Breast epithelium (tissue), 4 donors: ENCODE measurements at places on chromosomes 5 and 9.

DNA sequence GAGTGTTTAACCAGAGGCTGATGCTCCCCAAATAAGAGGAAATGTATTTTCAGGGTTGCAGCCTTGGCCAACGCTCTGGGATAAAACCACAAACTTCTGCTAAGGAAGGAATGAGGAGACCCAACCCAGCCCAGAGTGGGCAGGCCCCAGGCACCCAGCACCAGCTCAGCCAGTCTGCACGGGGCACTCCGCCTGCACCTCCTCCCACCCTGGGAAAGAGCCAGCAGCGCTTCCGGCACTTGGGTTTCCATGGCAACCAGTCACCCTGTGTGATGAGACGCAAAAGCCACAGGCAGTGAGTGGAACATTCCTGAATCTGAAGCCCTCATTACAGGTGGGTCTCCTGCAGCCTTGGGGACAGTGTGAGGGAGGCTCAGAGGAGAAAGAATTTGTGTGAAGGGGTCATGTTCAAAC lies 85.2 kb upstream of the ZBTB43 start:
- H3K4me3 ChIP-seq: no peak overlapping the region
- peaks cover 4% of the 10 kb centered on the region for H3K4me1 ChIP-seq
- no peaks in the 10 kb centered on the region for H3K36me3 ChIP-seq
- H3K27ac ChIP-seq: peak overlapping the region; percentile 93

GRCh38 chr5:134005417-134006061 lies 764 bp upstream of the VDAC1 start:
- no peak for DNase-seq
- no peaks in the 10 kb centered on the region for H3K36me3 ChIP-seq
- H3K4me3 ChIP-seq: peak overlapping the region; percentile 89
- peaks cover 9% of the 10 kb centered on the region for H3K4me1 ChIP-seq

- H3K36me3 ChIP-seq: no peaks in the 10 kb centered on the region
- no peak for DNase-seq
- no peaks in the 10 kb centered on the region for H3K27me3 ChIP-seq
- H3K4me3 ChIP-seq: no peak overlapping the region
- no peak overlapping the region for H3K27ac ChIP-seq
Measured at GRCh38 chr5:207599-207998, 10.4 kb downstream of the CCDC127 start.

- H3K27ac ChIP-seq: no peak overlapping the region
- H3K4me1 ChIP-seq: no peaks in the 10 kb centered on the region
- H3K27me3 ChIP-seq: no peaks in the 10 kb centered on the region
- no peaks in the 10 kb centered on the region for H3K36me3 ChIP-seq
Measured at GRCh38 chr9:71524996-71525580, 243.2 kb downstream of the CEMIP2 start.

- no peaks in the 10 kb centered on the region for H3K36me3 ChIP-seq
- H3K4me3 ChIP-seq: no peak overlapping the region
- DNase-seq: no peak
- no peaks in the 10 kb centered on the region for H3K27me3 ChIP-seq
Measured at GRCh38 chr5:151215546-151215880, 8.4 kb downstream of the CCDC69 start.

DNA sequence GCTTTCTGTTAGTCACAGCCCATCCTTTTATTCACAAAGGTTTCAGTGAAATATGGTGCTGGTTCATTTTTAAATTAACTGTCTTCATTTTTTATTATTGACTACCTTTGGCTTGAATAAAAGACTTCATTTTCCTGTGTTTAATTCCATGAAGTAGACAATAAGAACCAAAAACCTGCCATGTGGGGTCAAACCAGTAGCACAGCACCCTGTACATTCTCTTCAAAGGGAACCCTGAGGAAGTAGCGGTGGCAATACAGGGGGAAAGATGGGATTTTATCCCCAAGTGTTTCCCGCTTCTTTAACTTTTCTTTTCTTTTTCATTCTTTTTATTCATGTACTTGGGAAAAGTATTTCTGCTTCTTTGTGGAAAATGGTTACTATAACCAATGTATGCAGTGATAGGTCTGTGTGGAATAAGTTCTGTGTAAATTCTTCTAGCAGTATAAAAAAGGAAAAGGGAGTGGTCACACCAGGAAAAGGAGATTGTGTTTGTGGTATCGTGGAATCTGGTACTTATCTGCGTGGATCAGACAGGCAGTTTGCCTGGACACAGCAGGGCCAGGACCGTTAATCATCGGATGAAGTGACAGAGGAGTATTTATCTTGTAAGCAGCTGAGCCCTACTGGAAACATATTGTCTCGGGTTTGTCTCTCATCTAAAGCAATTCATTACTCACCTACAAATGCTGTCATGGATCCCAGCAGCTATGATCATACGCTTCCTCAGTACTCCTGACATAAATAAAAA lies 94.2 kb downstream of the PPIC start:
- no peak overlapping the region for H3K4me3 ChIP-seq
- H3K27ac ChIP-seq: no peak overlapping the region
- H3K4me1 ChIP-seq: no peaks in the 10 kb centered on the region
- no peaks in the 10 kb centered on the region for H3K36me3 ChIP-seq

GRCh38 chr5:3600106-3601060 lies 4.8 kb downstream of the IRX1 start:
- no peak for DNase-seq
- H3K27ac ChIP-seq: peak overlapping the region; percentile 93
- H3K4me3 ChIP-seq: peak overlapping the region; percentile 16
- no peaks in the 10 kb centered on the region for H3K27me3 ChIP-seq
- no peaks in the 10 kb centered on the region for H3K36me3 ChIP-seq

DNA sequence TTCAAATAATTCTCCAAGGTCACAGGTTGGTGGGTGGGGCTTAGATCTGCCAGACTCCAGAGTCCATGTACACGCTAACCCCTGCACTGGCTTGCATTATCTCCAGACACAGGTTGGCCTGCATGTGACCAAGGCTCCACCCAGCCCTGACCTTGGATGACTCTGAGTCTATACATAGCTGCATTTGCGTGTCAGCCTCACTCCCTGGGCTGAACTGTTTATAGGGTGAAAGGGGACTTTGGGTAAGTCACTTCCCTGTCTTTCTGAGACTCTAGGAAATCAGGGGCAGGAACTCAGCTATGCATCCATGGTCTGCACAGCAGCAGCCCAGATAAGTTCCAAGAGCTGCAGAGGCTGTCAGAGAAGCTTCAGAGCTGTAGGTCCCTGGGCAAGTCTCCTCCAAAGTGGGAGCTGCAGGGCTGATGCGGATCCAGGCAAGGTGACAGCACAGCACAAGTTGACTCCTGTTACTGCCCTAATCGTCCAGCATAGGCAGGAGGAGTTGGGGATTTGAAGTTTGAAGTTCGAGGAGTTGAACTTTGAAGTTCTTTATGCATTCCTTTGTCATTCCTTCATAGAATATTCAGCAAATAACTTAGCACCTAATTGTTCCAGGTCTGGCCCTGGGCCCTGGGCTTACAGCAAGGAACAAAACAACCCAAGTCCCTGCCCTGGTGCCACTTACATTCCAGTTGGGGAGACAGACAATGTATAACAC lies 53.4 kb downstream of the SLC22A5 start:
- H3K4me1 ChIP-seq: peaks cover 15% of the 10 kb centered on the region
- no peak overlapping the region for H3K27ac ChIP-seq
- no peaks in the 10 kb centered on the region for H3K36me3 ChIP-seq
- DNase-seq: no peak
- H3K4me3 ChIP-seq: no peak overlapping the region
- no peaks in the 10 kb centered on the region for H3K27me3 ChIP-seq

DNA sequence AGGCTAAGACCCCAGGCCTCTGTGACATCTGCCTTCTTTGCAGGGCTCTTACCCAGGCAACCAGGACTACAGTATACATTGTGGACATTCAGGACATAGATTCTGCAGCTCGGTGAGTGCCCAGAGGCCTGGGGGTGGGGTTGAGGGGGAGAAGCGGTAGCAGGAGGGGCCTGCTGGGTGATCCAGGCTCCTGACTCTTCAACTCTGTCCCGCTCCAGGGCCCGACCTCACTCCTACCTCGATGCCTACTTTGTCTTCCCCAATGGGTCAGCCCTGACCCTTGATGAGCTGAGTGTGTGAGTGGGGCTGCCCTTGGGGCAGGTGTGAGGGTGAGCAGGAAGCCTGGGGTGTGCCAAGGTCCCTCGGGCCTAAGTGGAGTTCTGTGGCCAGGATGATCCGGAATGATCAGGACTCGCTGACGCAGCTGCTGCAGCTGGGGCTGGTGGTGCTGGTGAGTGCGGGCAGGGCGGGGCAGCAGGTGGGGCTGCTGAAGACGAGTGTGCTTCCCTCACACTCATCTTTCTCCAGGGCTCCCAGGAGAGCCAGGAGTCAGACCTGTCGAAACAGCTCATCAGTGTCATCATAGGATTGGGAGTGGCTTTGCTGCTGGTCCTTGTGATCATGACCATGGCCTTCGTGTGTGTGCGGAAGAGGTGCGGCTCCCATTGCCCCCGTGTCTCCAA lies 19.8 kb downstream of the GPRIN1 start:
- no peaks in the 10 kb centered on the region for H3K27me3 ChIP-seq
- H3K4me1 ChIP-seq: no peaks in the 10 kb centered on the region
- no peak overlapping the region for H3K27ac ChIP-seq
- DNase-seq: no peak

DNA sequence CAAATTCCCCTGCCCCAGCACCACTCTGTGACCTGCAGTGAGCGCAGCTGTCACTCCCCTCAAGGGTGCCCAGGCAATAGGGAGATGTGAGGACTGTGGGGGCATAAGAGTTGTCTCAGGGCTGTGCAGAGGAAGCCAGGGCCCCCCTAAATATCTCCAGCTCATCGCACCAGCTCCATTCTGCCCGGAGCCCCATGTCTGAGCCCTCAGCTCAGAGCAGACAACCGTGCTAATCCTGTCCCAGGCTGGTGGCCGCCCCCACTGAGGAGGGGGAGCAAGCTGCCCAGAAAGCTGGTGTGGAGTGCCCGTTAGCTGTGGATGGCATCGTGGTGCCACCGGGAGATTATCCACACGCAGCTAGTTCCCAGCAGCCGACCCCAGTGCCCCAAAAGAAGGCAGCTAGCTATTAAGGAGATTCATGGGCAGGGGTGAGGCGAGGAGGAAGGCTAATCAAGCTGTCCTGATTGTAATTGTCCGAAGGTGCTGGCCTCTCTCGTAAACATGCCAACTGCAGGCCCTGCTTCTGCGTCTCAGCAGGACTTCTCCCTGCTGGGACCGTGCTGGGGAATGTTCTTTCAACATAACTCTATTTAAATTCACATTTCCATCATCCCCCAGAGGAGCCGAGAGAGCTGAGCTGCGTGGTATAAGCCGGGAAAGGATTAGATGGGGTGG lies 17.0 kb upstream of the FIBCD1 start:
- DNase-seq: no peak
- H3K36me3 ChIP-seq: no peaks in the 10 kb centered on the region
- no peaks in the 10 kb centered on the region for H3K27me3 ChIP-seq
- H3K27ac ChIP-seq: no peak overlapping the region

- no peaks in the 10 kb centered on the region for H3K4me1 ChIP-seq
- no peak overlapping the region for H3K27ac ChIP-seq
- no peaks in the 10 kb centered on the region for H3K27me3 ChIP-seq
- no peak for DNase-seq
- no peak overlapping the region for H3K4me3 ChIP-seq
Measured at GRCh38 chr5:124034083-124034700, 522.2 kb downstream of the CSNK1G3 start.

DNA sequence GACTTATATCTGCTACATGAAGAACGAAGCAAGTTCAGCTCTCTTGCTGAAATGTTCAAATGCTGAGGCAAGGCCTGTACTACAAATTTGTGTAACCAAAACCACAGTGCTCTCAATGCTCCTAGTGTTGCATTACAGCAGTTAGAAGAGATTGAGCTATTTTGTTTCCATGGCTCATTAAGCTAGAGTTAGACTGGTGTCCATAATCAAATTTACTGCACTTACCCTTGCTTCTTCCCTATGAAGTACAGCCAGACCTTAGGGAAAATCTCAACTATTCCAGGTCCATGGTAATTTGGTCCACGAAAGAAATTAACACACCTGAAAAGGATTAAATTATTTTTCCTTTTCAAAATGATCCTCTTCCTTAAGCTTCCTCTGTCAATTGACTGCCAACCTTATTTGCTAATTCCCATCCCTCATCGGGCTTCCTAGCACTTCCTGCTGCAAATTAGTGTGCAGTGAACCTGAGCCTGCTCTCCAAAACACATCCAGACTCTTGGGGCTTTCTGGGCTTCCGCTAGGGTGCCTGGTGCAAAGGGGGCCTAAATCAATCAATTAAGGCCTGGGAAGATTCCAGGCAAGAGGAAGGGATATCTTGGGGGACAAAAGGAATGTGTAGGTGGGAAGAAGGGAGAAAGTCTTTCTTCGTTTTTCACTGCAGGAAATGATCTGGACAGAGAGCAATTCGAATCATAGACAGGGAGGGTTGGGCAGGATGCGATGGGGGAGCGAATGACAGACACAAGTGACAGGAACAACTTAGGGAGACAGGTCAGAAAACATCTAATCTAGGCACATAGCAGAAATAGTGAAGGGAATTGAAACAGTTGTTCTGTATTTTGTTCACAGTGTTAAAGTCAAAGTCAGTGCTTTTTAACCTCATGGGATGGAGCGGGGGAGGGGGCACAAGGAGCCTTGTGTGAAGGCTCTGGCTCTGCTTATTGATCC lies 542.4 kb downstream of the RAB3C start:
- no peak for DNase-seq
- H3K27me3 ChIP-seq: no peaks in the 10 kb centered on the region
- H3K36me3 ChIP-seq: no peaks in the 10 kb centered on the region
- peak overlapping the region; percentile 10 for H3K27ac ChIP-seq

DNA sequence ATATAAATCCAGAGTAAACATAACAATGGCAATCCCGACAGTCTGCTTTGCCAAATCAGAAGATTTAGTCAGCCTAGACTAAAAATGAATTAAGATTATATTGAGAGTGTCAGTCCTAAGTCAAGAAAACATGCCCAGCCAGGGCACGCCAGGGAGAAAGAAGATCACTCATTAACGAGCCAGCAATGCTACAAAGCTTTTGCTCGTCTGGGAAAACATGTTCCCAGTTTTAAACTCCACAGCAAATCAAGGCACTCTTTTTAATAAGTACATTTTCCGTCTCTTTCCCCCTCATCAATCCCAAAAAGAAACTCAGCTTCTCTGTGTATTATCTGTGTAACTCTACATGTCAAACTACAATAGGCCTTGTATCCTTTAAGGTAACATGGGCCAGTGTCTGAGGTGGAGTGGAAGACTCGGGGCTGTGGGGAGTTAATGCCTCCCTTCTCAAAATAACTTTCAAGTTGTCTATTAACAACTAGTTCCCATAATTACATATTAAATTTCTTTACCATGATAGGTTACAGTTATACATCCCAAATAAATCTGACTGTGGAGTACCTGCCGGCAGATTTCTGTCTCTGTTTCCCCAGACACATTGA lies 40.9 kb downstream of the NFIB start:
- no peaks in the 10 kb centered on the region for H3K36me3 ChIP-seq
- no peak overlapping the region for H3K4me3 ChIP-seq
- peak overlapping the region; percentile 0 for H3K27ac ChIP-seq

- H3K36me3 ChIP-seq: no peaks in the 10 kb centered on the region
- DNase-seq: no peak
- H3K27ac ChIP-seq: no peak overlapping the region
- H3K4me1 ChIP-seq: no peaks in the 10 kb centered on the region
- no peaks in the 10 kb centered on the region for H3K27me3 ChIP-seq
- H3K4me3 ChIP-seq: no peak overlapping the region
Measured at GRCh38 chr5:16852251-16853005, 83.7 kb downstream of the MYO10 start.
